ENCODE measurements at places on chromosomes 3 and 15.

DNA sequence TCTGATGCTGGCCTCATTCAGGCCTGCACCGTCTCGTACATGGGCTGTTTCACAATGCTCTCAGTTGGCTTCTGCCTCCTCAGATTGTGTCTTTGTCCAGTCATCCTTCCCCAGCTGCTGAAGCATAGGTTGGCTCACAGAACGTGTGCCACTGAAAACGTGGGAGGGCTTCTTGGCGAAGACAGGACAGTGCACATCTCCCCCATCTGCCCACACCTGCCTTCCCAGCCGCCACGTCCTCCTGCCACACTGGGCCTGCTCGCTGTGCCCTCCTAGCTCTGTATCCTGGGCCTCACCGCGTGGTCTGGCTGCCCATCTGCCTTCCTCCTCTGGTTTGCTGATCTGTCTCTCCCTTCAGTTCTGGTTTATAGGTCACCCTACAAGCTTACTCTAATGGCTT, 230.0 kb upstream of the TOPAZ1 start:
- no peak for DNase-seq

DNA sequence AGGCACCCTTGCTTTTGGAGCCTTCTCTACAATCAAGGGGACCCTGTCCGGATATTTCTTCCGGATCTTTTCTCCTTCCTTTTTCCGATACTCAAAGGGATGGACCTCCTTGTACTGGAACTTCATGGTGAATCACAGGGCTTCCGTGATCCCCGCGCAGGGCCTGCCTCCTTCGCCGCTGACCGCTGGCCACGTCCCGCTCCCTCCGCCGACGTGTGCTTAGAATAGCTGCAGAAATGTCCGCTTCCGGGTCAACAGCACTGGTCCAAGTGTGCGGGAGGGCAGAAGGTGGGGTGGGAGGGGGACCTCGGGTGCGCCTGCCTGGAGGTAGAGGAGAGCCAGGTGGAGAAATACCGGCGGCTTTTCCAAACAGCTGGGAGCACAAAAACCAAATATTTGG, 3.0 kb upstream of the ZNF774 start:
- no peak for DNase-seq

- DNase-seq: peak; percentile 76
Observed at GRCh38 chr3:33096093-33096868, 665 bp downstream of the GLB1 start.

DNA sequence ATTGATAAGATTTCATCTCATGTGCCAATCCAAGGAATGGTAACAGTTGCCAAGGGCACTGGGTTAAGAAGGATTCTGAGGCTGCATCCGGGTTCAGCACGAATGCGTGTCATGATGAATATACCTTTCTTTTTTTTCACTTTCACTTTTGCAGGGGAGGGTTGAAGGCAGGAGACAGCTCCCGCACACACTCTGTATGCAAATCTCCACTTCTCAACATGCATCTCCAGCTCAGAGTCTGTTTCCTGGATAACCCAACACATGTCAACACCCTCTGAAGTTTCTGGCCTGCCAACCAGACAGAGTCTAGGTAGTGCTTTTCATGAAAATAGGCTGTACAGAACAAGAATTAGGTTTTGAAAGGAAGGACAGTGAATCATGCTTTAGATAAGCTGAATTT, 21.6 kb downstream of the B4GALT4 start:
- DNase-seq: no peak

DNA sequence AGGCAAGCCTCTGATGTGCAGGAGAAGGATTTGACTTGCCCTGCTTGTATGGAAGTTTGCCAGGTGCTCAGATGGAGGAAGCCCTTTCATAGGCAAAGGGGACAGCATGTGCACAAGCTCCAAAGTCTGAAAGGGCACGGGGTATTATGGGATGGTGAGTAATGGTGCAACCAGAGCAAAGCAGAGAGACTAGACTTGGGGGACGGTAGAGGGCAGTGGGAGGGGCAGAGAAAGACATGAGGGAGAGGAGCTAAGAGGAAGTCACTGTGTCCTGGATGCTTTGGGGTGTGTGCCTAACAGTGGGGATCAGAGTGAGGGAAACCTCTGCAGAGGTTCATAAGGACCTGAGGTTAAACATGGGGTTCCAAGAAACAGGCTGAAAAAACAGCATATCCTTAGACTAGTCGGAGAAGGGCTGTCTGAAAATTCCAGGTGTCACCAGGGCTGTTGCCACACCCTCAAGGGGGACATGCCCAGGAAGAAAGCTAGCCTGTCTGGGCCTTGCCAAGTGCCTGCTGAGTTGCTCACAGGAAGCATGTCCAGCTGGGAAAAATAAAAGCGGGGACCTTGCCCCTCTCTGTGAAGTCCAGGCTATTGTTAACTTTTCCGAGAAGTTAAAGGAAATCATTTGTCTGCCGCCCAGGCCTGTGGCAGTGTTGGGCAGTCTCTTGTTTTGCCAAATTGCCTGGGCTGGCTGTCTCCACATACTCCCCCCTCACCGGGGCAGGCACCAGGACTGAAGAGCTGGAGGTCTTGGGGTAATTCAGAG, 47.1 kb downstream of the HRH1 start:
- DNase-seq: no peak

GRCh38 chr3:87621667-87622066, 345.3 kb upstream of the POU1F1 start:
- DNase-seq: no peak

DNA sequence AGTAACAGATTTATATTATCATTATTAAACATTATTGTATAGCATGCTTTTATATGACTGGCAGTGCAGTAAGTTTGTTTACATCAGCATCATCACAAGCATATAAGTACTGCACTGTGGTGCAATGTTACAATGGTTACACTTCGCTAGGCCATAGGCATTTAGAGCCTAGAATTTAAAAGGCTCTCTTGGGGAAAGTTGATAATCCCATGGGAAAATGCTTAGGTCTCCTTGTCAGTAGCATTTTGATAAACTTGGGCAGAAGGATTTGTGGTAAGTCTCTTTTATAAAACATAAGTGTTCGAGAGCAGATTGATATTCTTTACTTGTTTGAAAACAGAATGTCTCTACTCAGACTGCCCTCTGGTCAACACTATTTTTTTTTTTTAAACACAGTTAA, 7.5 kb downstream of the DTWD1 start:
- DNase-seq: no peak

DNA sequence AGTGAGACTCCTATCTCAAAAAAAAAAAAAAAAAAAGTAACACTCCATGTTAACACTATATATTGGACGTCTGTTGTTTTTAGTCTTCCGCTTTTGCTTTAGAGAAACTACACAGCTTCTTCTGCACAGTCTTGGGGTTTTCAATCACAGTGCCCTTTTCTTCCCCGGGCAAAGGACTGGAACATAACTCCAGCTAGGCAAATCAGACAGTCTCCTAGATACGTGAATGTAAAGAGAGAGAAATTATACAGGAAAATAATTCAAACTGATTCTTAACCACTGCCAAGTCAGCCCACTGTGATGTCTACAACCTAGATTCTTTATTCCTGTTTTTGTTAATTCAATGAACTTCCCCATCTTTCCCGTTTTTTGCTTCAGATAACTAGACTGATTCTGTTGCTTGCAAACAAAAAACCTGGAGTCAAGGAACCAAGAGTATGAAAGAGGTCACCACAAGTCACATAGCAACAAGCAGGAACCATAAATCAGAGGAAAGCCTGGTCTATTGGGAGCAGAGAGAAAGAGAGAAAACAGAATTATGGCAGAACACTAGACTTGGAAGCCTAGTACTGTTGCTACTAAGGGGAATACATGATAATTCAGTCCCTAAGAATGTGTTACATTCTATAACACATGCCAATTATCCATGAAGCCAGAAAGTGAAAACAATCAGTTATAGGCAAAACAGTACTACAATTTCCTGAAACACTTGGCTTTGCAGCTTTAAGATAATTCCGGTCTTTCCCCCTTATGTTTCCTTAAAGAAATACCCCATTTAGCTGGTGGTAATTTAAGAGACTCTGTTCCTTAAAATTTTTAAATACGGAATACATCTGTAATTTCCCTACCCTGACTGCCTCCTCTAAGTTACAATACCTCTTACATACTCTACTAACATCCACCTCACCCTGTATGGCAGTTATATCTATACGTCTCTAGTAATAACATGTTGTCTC, 63.1 kb downstream of the TBL1XR1 start:
- no peak for DNase-seq

Data from activated T-cell treated with anti-CD3 and anti-CD28 coated beads, Interleukin-2, amount 50 U/mL, for 24 hours (primary cell).